Transverse colon (tissue), 4 donors: ENCODE measurements at places on chromosomes 11 and 22. TPM values are rescaled to one million over a fixed set of nuclear protein-coding genes. Genes with fewer than 3 reads are reported as not detected.

DNA sequence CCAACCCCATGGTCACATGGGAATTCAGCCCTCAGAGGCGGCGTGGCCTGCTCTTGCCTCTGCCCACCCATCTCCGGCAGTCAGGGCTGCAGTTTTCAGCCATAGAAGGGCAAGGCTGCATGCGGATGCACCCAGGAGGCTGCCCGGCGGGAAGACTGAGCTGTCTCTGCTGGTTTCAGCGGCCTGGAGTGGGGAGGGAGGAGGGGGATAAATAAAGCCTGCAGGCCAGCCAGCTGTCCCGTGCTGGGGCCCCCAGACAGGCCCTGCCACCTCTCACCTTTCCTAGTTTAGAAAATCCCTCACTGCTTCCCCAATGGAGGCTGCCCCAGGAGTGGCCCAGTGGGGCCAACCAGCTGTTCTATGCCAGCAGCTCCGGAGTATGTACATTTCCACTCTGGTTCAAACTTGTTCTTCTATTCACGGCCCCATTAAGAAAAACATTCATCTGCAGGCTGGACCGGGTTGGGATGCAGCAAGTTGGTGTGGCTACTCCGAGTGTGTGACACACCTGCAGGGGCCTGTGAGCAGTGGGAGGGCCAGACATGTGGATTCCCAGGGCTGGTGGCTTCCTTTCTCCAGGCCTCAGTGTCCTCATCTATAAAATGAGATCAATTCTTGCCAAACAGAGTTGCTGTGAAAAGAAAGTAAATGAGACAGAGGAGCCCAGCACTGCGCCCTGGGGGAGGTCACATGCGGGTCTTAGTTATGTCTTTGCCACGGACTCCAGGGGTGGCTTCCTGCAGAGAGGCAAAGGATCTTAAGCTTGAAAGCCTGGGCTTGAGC, 5.0 kb downstream of the MICALL1 start:
- H3K36me3 ChIP-seq = no peaks in the 10 kb centered on the region
- peaks cover 8% of the 10 kb centered on the region for H3K4me1 ChIP-seq
- H3K4me3 ChIP-seq = no peak overlapping the region
- DNase-seq = no peak
- H3K27me3 ChIP-seq = no peaks in the 10 kb centered on the region
- peak overlapping the region; percentile 83 for H3K27ac ChIP-seq

GRCh38 chr11:316891-317301, 3.1 kb downstream of the IFITM1 start:
- H3K4me1 ChIP-seq = peaks cover 13% of the 10 kb centered on the region
- H3K27me3 ChIP-seq = peaks cover 12% of the 10 kb centered on the region
- no peaks in the 10 kb centered on the region for H3K36me3 ChIP-seq

- H3K4me1 ChIP-seq = peaks cover 6% of the 10 kb centered on the region
- H3K27ac ChIP-seq = no peak overlapping the region
- no peak overlapping the region for H3K4me3 ChIP-seq
- DNase-seq = no peak
- H3K27me3 ChIP-seq = no peaks in the 10 kb centered on the region
Measured at GRCh38 chr11:35276396-35277145, 137.6 kb downstream of the CD44 start.

GRCh38 chr22:30205281-30206115, 41.1 kb downstream of the LIF start:
- H3K4me3 ChIP-seq = no peak overlapping the region
- H3K27ac ChIP-seq = no peak overlapping the region
- H3K36me3 ChIP-seq = no peaks in the 10 kb centered on the region
- DNase-seq = no peak
- H3K27me3 ChIP-seq = no peaks in the 10 kb centered on the region

GRCh38 chr11:574632-575312, 1.5 kb upstream of the PHRF1 start:
- H3K27me3 ChIP-seq = peaks cover 12% of the 10 kb centered on the region
- H3K27ac ChIP-seq = no peak overlapping the region
- DNase-seq = no peak

GRCh38 chr22:19568337-19569275, 44.4 kb upstream of the CLDN5 start:
- no peak overlapping the region for H3K27ac ChIP-seq
- H3K27me3 ChIP-seq = no peaks in the 10 kb centered on the region
- no peak overlapping the region for H3K4me3 ChIP-seq
- no peaks in the 10 kb centered on the region for H3K36me3 ChIP-seq
- DNase-seq = no peak
- H3K4me1 ChIP-seq = no peaks in the 10 kb centered on the region

DNA sequence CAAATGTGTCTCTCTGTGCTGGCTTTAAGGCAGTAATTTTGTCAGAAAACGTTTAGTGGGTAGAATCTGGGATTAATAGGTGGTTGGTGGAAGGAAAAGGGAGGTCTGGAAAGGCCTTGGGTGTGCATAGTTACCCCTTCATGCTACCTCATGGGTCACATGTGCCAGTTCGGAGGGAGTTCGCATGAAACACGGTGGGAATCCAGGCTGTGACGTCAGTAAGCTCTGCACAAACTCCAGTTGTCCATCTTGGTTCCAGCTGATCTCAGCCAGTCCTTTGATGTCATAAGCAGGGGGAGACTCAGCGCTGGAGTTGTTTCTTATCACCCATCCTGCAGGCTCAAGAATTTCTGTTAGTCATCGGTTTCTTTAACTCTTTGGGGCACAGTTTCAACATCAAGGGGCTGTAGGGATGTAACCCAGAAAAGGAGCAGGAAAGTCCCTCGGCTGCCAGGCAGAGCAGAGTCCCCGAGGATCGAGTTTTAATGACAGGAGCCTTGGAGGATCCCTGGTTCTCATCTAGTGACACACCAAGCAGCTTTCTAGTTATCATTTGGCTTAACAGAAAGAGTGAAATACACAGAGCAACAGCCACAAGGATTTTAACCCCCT, 28.9 kb downstream of the MOV10L1 start:
- no peak overlapping the region for H3K4me3 ChIP-seq
- DNase-seq = peak; percentile 15
- peaks cover 4% of the 10 kb centered on the region for H3K27me3 ChIP-seq
- peaks cover 18% of the 10 kb centered on the region for H3K4me1 ChIP-seq
- H3K27ac ChIP-seq = no peak overlapping the region

DNA sequence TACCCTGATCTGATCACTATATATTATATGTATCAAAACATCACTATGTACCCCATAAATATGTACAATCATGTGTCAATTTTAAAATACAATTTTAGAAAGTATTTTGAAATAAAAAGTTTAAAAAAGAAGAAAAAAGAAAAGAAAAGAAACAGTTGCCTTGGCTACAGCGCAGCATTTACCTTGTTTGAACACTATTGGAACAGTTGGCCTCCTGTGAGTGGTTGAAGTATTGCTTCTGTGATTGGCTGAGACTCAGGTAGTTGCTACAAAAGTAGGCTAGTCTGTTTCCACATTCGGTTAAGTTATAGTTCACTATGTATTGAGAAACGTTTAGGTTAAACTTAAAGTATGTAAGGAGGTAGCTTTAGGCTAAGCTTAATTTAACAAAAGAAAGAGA, 7.9 kb upstream of the DTX4 start:
- no peaks in the 10 kb centered on the region for H3K36me3 ChIP-seq
- no peaks in the 10 kb centered on the region for H3K4me1 ChIP-seq
- no peak overlapping the region for H3K27ac ChIP-seq
- DNase-seq = no peak

DNA sequence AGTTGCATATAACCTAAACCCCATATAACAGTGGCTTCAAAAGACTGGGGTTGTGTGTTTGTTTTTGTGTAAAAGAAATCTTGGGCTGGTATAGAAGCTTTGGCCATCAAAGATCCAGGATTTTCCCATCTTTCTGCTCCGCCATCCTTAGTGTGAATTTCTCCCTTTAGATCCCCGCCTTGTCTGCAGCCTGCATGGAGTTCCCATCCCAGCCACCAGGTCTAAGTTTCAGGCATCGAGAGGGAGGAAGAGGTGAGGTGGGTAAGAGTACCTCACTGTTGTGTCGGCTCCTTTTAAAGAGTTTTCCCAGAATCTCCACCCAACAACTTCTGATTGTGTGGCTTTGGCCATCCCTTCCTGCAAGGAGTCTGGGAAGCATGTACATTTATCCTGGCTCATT, 195.5 kb upstream of the SORL1-AS1 start:
- no peaks in the 10 kb centered on the region for H3K36me3 ChIP-seq
- no peaks in the 10 kb centered on the region for H3K27me3 ChIP-seq
- no peak overlapping the region for H3K27ac ChIP-seq
- no peaks in the 10 kb centered on the region for H3K4me1 ChIP-seq

Gene PIH1D2
- total RNA-seq = not detected

Gene UPK2
- not detected for total RNA-seq

Gene OR5D18
- total RNA-seq = not detected
